ENCODE measurements at places on chromosomes 5 and 9. TPM values are rescaled to one million over a fixed set of nuclear protein-coding genes. Genes with fewer than 3 reads are reported as not detected.

The GAS1 gene
- 0.62 TPM for total RNA-seq

The PCDHB13 gene
- not detected for total RNA-seq

The ANKRD18A gene
- 1.9 TPM for total RNA-seq

The SUSD3 gene
- total RNA-seq = 85.8 TPM

DNA sequence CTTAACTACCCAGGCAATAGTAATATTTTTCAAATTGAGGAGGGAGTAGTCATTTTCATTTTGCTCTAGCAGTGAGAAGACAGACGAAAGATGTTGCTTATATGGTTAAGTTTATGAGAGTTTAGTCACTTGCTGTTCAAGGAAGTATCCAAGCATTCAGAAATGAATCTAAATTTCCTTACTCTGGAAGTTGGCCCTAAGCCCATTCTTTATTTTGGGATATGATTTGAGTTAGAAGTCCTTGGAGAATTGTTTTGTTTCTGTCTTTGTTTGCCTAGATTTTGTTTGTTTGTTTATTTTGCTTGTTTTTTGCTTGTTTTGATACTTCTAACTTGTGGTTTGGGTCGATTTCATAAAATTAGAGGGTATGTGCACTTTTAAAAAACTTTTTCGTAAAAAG, 146.4 kb upstream of the FGF10 start:
- no peak overlapping the region for H3K27ac ChIP-seq
- DNase-seq = no peak
- H3K27me3 ChIP-seq = no peaks in the 10 kb centered on the region
- no peaks in the 10 kb centered on the region for H3K4me1 ChIP-seq
- H3K4me3 ChIP-seq = no peak overlapping the region
- no peaks in the 10 kb centered on the region for H3K36me3 ChIP-seq

DNA sequence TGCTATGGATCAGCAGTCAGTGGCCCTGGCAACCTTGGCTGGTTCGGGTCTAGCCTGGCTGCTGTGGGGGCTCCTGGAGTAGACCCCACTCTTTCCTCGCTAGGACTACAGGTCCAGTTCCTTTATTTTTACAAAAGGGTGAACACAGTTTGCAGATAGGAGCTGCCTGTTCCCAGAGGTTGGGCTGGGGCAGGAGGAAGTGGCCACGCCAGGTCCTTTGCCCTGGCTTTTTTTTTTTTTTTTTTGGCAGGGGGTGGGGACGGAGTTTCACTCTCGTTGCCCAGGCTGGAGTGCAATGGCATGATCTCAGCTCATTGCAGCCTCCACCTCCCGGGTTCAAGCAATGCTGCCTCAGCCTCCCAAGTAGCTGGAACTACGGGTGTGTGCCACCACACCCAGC, 7.9 kb downstream of the SLC2A6 start:
- H3K4me1 ChIP-seq = peaks cover 5% of the 10 kb centered on the region
- no peak overlapping the region for H3K27ac ChIP-seq
- no peak for DNase-seq
- H3K4me3 ChIP-seq = no peak overlapping the region
- no peaks in the 10 kb centered on the region for H3K36me3 ChIP-seq
- H3K27me3 ChIP-seq = no peaks in the 10 kb centered on the region

GRCh38 chr5:76861612-76862011, 11.8 kb downstream of the S100Z start:
- no peak for DNase-seq
- H3K36me3 ChIP-seq = peaks cover 3% of the 10 kb centered on the region
- H3K4me1 ChIP-seq = peaks cover 5% of the 10 kb centered on the region
- no peak overlapping the region for H3K27ac ChIP-seq

All from activated CD4-positive, alpha-beta T cell treated with anti-CD3 and anti-CD28 coated beads, Interleukin-2, amount 10 ng/mL, durations not matched to agents 7 days and 5 days (primary cell).